Common myeloid progenitor, CD34-positive (primary cell): ENCODE measurements at places on chromosomes 5 and 9.
A peak's percentile ranks its signal among the peaks of the same experiment; 100 is the strongest.

- DNase-seq = no peak
These were observed 25.5 kb downstream of the MINAR2 start for GRCh38 chr5:129773376-129773775.

DNA sequence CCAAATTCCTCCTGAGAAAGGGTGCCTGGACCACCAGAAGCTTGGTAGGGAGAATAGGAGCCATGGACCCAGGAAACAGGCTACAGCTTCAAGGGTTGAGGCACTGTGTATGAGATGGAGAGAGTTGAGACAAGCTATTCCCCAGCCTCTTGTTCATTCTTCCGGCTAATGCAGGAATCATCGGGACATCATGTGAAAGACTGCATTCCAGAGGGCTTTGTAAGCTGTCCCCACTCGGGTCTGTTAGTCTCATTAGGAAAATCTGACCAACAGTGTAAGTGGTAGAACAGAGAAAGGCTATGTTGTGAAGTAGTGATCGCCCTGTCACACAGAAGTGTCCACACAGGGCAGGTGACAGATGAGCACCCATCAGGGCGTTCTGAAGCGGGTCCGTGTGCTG, 81.4 kb downstream of the GABBR2 start:
- no peak for DNase-seq

GRCh38 chr5:173706700-173707099, 90.2 kb upstream of the BOD1 start:
- DNase-seq = no peak

- no peak for DNase-seq
These were observed 14.5 kb upstream of the LPAR1 start for GRCh38 chr9:111052791-111053190.

- no peak for DNase-seq
These were observed 19.1 kb upstream of the AK3 start for GRCh38 chr9:4760122-4760521.

DNA sequence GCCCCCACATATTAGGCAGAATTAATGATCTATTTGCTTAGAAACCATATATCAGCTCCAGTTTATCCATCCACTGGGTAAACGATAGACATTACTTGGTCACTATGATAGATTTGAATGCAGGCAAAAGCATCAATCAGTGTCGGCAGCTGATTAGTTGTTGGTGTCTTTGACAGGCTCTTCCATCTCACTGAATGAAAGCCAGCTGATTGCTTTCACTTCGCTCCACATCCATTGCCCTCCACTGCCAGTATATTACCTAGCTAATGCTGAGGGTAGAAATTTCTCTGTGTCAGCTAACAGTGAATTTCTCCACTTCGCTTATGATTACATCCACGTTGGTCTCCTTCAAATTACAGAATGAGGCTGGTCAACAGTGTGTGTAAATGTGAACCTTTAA, 821.3 kb upstream of the TYRP1 start:
- no peak for DNase-seq

GRCh38 chr9:71975833-71976232, 64.4 kb downstream of the C9orf85 start:
- peak; percentile 21 for DNase-seq

DNA sequence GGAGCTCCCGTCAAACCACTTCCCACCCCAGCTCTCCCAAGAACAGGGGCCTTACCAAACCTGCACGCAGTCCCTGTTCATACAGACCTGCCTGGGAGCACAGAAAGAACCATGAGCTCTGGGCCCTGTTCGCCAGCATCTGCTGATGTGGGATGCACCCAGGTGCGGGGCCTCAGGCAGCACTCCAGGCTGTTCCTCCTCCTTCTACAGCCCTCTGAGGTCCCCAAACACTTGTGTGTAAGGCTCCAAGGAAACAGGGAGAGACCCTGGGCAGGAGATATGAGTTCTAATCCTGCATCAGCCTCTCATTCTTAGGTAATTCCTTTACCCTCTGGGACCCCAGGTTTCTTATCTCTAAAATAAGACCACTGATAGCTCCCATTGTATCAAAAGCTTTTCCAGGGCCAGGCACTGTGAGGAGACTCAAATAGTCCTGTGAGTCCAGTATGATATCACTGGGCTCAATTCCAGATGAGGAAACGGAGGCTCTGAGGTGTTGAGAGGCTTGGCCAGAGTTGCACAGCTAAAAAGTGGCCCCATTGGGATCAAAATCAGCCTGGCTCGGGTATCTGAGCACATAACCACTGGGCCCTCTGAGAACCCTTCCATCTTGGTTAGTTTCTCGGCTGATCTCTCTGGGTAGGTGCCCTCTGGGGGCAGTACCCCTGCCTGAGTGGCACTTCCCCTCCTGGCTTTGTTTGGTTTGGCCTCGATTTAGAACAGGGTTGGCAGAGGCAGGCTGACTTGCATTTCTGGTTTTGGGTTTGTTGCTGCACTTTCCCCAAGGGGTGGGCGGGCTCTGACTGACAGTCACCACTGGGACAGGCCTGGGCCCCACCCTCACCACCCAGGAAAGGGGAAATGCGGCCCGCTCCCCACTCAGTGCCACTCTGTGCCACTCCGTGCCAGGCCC, 116.8 kb downstream of the RGS3 start:
- peak; percentile 92 for DNase-seq

- DNase-seq = no peak
These were observed 1060.5 kb upstream of the DMAC1 start for GRCh38 chr9:8860086-8860485.

DNA sequence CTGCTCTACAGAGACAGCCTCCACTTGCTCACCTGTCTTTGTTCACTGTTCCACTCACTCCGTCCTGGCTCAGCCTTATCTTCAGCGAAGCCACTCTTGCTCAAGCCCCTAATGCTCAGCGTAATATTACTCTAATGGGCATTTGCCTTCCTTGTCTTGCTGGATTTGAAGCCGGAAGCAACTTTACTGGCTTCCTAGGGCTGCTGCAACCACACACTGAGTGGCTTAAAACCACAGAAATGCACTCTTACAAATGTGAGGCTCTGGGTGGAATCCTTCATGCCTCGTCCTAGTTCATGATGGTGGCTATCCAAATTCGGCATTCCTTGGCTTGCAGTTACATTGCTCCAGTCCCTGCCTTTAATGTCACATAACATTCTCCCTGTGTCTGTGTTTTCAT, 85.5 kb upstream of the MARCHF11 start:
- no peak for DNase-seq

GRCh38 chr5:32020946-32021345, 153.2 kb downstream of the GOLPH3 start:
- no peak for DNase-seq

DNA sequence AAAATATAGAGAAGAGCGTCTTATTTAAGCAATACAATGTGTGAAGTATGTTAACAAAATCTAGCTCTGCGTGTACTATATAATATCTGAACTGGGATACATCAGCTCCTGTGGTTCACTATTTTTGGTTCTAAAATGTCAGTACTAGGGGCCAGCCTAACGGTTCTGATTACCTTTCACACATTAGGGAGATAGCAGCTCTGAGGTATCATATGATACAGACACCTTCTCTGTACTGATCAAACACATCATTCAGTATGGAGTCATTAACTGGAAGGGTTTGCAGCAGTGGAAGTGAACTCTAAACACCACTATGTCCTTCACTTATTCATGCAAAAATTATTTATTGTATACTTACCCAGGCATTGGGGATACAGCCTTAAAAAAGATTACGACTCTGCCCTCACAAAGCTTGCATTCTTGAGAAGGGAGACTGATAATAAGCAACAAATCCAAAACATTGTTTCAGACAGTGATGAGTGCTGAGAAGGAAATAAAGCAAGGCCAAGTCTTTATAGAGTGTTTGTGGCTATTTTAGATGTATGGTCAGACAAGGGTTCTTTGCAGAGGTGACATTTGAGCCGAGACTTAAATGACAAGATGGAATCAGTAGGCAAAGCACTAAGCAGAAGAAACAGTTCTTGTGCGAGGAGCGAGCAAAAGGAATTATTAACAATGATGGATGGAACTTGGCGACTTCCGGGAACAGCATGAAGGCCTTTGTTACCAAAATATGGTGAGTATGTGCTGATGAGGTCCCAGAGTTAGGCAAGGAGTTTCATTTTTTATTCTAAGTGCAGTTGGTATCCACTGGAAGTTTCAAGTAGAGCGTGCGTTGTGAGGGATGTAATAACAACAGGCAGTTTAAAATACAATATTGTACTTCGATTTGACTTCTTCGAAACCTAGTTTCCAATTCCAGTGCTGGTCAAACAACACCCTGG, 1.8 kb upstream of the LNPEP start:
- DNase-seq = peak; percentile 72

GRCh38 chr5:62256161-62257019, 49.6 kb upstream of the KIF2A start:
- peak; percentile 51 for DNase-seq

GRCh38 chr9:21611891-21612290, 129.8 kb upstream of the IFNE start:
- DNase-seq = no peak

GRCh38 chr5:139262059-139262741, 31.3 kb upstream of the MATR3 start:
- DNase-seq = peak; percentile 99

DNA sequence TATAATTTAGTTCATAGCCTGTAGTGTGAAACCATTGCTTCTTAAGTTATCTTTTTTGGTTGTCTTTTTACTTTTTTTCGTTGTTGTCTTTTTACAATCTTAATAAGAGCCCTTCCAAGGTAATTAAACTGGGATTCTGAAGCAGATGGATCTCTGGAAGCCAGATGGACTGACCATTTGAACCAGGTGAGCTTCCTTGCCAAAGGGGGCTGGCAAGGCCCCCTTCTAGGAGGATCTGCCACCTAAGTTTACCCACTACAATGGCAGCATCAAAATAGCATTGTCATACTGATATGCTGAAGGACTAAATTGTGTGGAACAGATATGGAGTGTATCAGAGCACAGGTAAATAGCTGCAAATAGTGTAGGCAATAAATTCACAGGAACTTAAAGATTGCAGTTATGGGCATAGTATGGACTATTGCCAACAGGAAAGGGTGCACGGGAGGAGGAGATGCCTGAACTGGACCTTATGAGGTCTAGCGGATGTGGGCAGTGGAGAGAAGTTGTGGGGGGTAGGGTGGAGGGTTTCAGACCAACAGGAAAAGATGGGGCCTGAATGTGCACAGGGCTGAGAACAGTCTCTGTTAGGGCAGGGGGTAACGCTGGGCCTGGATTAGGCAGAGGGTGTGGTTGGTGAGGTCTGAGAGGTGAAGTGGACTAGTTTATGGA, 61.5 kb upstream of the CTXN3 start:
- DNase-seq = no peak

DNA sequence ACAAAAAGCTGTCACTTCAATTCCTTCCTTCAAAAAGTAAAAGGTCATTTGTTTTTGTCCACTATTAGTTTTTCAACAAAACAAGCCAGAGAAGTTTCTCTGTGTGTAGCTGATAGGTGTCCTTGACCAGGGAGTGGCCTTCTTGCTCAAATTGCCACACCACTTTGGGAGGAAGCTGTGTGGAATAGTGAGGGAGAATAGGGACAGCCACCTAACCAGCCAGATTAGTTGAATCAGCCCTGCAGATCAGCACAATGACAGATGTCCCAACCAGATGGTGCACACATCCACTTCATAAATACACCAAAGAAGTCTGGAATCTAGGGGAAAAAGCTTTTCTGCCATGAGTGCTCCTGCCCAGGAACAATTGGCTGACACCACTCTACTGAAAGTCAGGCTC, 37.2 kb downstream of the NREP start:
- no peak for DNase-seq

DNA sequence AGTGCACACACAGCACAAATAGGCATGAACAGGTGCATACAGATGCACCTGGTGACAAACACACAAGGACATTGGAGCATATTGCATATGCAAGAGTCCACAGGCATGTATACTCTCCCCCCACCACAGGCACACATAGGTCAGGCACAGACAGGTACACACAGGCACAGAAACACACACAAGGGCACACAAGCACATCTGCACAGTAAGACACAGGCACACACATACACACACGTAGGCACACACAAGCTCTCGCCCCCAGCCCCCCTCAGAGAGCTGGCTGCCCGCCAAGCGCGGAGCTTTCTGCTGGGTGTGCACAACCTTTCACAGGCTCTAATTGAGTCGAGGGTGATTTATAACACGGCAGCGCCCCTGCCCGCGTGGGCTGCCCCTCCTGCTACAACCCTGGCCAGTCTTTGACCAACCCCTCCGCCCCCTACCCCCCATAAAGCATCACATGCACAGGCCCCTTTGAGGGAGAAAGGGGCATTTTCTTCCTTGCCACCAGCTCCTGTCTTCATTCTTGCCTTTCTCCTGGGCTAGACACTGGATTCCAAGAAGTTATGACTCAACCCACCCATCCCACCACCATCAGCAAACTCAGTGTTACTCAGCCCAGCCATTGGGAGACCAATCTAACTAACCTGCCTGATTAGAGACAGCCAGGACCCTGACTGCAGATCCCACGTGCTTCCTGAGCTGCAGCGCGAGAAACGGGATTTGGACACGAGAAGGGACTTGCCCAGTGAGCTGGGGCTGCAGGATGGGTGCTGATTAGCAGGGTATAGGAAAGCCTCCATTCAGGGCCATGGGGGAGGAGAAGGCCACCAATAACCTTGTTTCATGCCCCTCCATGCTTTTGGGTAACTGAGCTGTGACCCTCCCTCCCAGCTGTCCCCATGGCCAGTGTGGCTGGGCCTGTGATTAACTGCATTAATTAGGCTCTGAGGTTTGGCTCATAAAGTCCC, 42.8 kb upstream of the PSD2 start:
- DNase-seq = no peak

- peak; percentile 73 for DNase-seq
These were observed 8.2 kb downstream of the IL9 start for GRCh38 chr5:135887447-135887864.

GRCh38 chr9:130383350-130383715, 61.4 kb upstream of the ASS1 start:
- no peak for DNase-seq

- no peak for DNase-seq
These were observed 135.6 kb upstream of the LPCAT1 start for GRCh38 chr5:1659100-1659981.

GRCh38 chr9:126125992-126126409, 200.6 kb upstream of the MVB12B start:
- no peak for DNase-seq

- DNase-seq = peak; percentile 56
These were observed 55.8 kb downstream of the PHAX start for GRCh38 chr5:126656401-126657007.

GRCh38 chr5:24135536-24135935, 509.2 kb downstream of the CDH10 start:
- no peak for DNase-seq

- DNase-seq = no peak
These were observed 83.2 kb downstream of the FOXD1 start for GRCh38 chr5:73365301-73365853.

DNA sequence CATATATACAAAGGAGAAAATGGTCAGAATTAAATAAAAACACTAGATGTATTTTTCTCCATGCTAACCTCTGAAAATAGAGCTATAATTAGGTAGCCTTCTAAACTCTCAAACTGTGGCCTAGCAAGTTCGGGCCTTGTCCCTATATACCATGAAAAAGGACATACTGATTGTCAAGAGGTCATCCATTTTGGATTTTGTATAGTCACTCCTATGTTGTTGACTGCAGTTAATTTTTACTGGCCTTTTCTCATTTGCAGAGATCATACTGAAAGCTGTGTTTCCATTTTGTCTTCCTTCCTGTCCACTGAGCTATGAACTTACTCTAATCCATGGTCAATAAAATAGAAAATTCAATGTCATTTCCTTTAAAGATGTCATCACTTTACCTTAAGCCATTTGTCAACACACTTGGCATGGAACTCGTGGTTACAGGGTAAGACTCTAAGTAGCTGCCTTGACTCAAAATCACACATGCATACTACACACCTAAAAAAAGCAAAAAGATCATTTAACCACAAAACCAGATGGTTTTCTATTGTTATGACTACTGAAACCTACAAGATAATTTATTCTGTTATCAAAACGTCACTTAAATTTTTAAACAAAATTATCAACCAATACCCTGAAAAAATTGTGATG, 58.0 kb downstream of the RNF38 start:
- DNase-seq = peak; percentile 11
